ENCODE measurements at places on chromosomes 6 and 20. TPM values are rescaled to one million over a fixed set of nuclear protein-coding genes. Genes with fewer than 3 reads are reported as not detected.

GRCh38 chr6:125942672-125943527, 13.7 kb upstream of the HINT3 start:
- no peak for DNase-seq

RAET1L gene
- 1.5 TPM for total RNA-seq

DNA sequence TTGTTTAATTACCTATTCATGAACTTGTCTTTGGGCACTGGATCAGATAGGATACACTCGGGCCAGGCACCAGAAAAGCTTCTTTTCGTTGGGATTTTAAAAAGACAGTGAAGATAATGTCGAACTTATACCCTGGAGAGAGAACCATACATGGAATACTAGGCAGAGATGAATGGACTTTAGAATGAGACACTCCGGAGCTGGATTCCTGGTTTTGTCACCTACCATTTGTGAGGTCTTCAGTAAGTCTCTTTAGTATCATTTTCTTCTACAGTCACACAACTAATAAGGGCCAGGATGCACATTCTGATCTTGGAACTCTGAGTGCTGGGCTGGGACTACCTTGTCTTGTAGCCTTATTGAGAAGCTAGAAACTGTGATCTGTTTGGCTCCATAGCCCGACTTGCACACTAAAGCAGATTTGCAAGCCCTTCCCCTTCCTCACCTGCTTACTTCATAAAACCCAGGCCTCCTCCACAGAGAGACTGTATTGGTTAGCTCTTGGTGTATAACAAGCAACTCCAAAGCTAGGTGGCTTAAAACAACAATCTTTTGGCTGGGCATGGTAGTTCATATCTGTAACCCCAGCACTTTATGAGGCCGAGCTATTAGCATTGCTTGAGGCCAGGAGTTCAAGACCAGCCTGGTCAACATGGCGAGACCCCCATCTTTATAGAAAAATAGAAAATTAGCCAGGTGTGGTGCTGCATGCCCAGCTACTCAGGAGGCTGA, 7.4 kb upstream of the IFT52 start:
- DNase-seq: no peak

DNA sequence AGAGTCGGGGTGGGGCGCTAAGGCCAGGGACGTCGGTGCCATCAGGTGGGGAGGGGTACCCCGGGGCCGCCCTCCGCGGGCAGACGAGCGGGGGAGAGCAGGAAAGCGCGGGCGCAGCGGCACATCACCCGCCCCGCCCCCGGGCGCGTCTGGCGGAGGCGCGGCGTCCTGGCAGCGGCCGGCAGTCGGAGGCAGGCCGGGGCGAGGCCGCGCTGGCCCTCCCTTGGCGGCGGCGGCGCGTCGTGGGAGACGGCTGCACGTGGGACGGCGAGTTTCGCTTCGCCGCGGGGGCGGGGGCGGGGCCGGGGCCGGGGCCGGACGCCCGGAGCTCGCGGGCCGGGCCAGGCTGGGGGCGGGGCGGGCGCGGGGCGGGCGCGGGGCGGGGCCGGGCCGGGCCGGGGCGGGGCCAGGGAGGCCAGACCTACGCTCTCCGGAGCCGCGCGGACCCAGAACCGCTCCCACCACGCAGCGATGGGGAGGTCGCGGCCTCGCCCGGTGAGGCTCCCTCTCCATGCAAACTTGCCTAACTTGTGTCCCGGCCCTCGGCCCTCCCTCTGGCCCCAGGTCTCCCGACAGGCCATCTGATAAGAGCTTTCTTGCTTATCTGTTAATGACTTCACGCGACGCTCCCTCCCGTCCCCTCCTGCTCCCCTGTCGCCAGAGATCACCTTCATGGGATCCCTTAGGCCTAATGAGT, 12.5 kb downstream of the ITPR3 start:
- DNase-seq: no peak
